ENCODE measurements at places on chromosomes 1 and 21. TPM values are rescaled to one million over a fixed set of nuclear protein-coding genes. Genes with fewer than 3 reads are reported as not detected.

DNA sequence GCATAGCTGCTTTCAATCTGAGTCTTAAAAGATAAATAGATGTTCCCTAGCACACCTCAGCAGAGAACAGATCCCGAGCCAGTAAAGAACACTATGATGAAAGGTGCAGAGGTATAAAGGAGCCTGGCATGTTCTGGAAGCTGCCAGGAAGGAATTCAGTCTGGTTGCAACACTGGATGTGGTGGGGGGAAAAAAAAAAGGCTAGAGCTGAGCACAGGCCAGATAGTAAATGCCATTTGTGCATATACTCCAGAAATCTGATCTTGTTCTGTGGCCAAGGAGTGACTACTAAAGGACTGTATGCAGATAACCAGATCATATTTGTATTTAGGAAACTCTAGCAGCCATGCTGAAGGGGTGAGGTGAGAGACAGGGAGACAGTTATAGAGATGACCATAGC is 240.3 kb downstream of the VAV3 start:
- DNase-seq: no peak
- no peaks in the 10 kb centered on the region for H3K4me1 ChIP-seq
- no peak overlapping the region for H3K27ac ChIP-seq

- H3K4me3 ChIP-seq: no peak overlapping the region
- H3K36me3 ChIP-seq: peaks cover under 1% of the 10 kb centered on the region
- no peaks in the 10 kb centered on the region for H3K27me3 ChIP-seq
Measured at GRCh38 chr1:43267291-43267805, 2.4 kb upstream of the TMEM125 start.

DNA sequence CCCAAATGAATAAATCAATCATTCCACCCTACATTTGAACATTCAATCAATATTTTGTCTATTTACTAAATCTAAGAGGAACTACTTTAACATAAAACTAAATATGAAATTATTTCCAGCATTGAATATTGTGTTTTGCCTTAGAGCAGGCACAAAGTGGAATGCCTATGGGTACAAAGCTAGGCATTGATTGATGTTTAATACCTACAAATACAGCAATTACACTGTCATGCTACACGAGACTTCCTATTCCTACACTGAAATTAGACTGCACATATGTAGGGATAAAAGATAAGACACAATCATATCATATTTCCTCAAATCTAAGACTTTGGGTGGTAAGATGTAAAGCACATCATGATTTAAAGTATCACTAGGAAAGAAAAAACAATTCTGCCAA is 12.9 kb upstream of the ERG start:
- H3K4me1 ChIP-seq: 0 out of 2 replicates have a peak, but pooled peaks cover 2% of the 10 kb centered on the region
- DNase-seq: no peak
- H3K27ac ChIP-seq: no peak overlapping the region
- no peaks in the 10 kb centered on the region for H3K27me3 ChIP-seq
- no peaks in the 10 kb centered on the region for H3K36me3 ChIP-seq

Gene PPIAL4G
- not detected for total RNA-seq

- no peak overlapping the region for H3K27ac ChIP-seq
- DNase-seq: no peak
- H3K27me3 ChIP-seq: no peaks in the 10 kb centered on the region
- H3K36me3 ChIP-seq: peaks cover 33% of the 10 kb centered on the region
- H3K4me3 ChIP-seq: peak overlapping the region; percentile 99
Measured at GRCh38 chr21:32611471-32611997, 643 bp downstream of the CFAP298 start.

Gene CCDC24
- 11.2 TPM for total RNA-seq

Gene DR1
- total RNA-seq: 62.3 TPM

- H3K4me1 ChIP-seq: peaks cover 7% of the 10 kb centered on the region
- no peak for DNase-seq
- H3K4me3 ChIP-seq: peak overlapping the region; percentile 64
- H3K27ac ChIP-seq: no peak overlapping the region
Measured at GRCh38 chr1:71046891-71047634, 553 bp downstream of the PTGER3 start.

Gene IGSF3
- 32.2 TPM for total RNA-seq

- DNase-seq: no peak
- H3K27ac ChIP-seq: no peak overlapping the region
- H3K36me3 ChIP-seq: no peaks in the 10 kb centered on the region
- no peak overlapping the region for H3K4me3 ChIP-seq
- no peaks in the 10 kb centered on the region for H3K27me3 ChIP-seq
- peaks cover 3% of the 10 kb centered on the region for H3K4me1 ChIP-seq
Measured at GRCh38 chr1:3912809-3913685, 13.0 kb upstream of the C1orf174 start.

Gene OR14K1
- not detected for total RNA-seq

- no peaks in the 10 kb centered on the region for H3K27me3 ChIP-seq
- no peak overlapping the region for H3K27ac ChIP-seq
- DNase-seq: no peak
- no peaks in the 10 kb centered on the region for H3K36me3 ChIP-seq
- peaks cover 3% of the 10 kb centered on the region for H3K4me1 ChIP-seq
Measured at GRCh38 chr1:63877816-63878215, 104.0 kb downstream of the ROR1 start.

GRCh38 chr1:33177996-33178540 is 3.8 kb downstream of the TRIM62 start:
- no peaks in the 10 kb centered on the region for H3K27me3 ChIP-seq
- no peak overlapping the region for H3K27ac ChIP-seq
- no peak overlapping the region for H3K4me3 ChIP-seq
- H3K36me3 ChIP-seq: no peaks in the 10 kb centered on the region
- H3K4me1 ChIP-seq: peaks cover 10% of the 10 kb centered on the region

GRCh38 chr1:225299624-225300023 is 128.2 kb downstream of the LBR start:
- no peak for DNase-seq
- H3K27me3 ChIP-seq: no peaks in the 10 kb centered on the region
- no peak overlapping the region for H3K27ac ChIP-seq
- H3K4me3 ChIP-seq: no peak overlapping the region
- H3K36me3 ChIP-seq: no peaks in the 10 kb centered on the region

DNA sequence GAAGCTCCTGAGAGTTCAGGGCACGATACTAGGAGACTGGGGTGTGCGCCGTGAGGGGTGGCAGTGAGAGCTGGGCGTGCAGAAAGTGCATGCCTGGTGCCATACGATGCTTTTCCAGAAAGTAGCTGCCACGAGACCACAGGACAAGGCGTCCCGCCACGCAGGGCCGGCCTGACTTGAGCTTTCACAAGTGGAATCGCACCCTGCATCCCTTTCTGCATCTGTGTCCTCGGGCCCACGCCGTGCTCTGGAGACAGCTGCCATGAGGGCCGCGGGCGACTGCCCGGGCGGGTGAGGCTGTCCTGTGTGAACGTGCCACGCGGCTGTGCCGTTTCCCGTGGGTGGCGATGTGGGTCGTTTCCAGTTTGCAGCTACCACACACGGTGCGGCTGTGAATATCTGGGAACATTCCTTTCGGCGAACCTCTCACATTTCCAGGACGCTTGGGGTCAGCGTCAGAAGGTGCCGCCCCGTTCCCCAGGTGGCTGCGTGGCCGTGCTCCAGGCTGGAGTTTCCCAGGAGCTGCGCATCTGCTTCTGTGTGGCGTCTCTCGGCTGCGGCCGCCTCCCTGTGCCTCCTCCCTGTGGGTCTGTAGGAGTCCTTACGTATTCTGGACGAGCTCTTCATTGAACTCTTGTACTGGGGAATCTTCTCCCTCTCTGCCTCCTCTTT is 1.0 kb upstream of the PERM1 start:
- no peak for DNase-seq
- H3K27ac ChIP-seq: no peak overlapping the region
- H3K27me3 ChIP-seq: peaks cover 25% of the 10 kb centered on the region
- no peaks in the 10 kb centered on the region for H3K4me1 ChIP-seq
- H3K4me3 ChIP-seq: no peak overlapping the region

- H3K4me3 ChIP-seq: no peak overlapping the region
- H3K36me3 ChIP-seq: no peaks in the 10 kb centered on the region
- no peaks in the 10 kb centered on the region for H3K27me3 ChIP-seq
- H3K4me1 ChIP-seq: no peaks in the 10 kb centered on the region
- H3K27ac ChIP-seq: no peak overlapping the region
- no peak for DNase-seq
Measured at GRCh38 chr1:168903237-168903830, 174.3 kb upstream of the DPT start.

Gene BARHL2
- total RNA-seq: 0.15 TPM

Gene NBPF26
- 4.7 TPM for total RNA-seq

Gene LRRC39
- 0.39 TPM for total RNA-seq

- H3K36me3 ChIP-seq: no peaks in the 10 kb centered on the region
- DNase-seq: no peak
- H3K27ac ChIP-seq: no peak overlapping the region
- H3K4me1 ChIP-seq: no peaks in the 10 kb centered on the region
- no peaks in the 10 kb centered on the region for H3K27me3 ChIP-seq
Measured at GRCh38 chr1:30479575-30479974, 243.8 kb downstream of the MATN1 start.

Gene SYPL2
- total RNA-seq: 1.5 TPM

GRCh38 chr1:64490213-64490818 is 20.4 kb downstream of the CACHD1 start:
- no peak for DNase-seq
- H3K36me3 ChIP-seq: no peaks in the 10 kb centered on the region
- H3K27ac ChIP-seq: no peak overlapping the region

Gene TNN
- total RNA-seq: 0.31 TPM

DNA sequence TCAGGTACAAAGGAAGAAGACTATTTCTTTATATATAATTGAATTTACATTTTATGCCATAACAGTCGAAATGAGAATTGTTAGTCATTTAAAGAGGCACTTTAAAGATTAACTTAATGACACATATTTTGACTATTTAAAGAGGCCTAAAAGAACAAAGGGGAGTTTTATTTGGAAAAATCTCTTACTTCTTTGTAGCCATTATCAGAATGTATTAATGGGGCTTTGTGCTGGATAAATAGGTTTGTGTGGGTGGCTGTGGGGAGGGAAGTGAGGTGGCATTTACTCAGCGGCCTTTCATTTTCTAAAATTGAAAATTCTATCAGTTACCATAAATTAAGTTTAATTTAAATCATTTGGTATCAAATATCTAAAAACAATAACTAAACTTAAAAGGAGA is 462.2 kb upstream of the CXADR start:
- H3K4me3 ChIP-seq: no peak overlapping the region
- H3K4me1 ChIP-seq: peaks cover 3% of the 10 kb centered on the region
- no peak overlapping the region for H3K27ac ChIP-seq
- H3K27me3 ChIP-seq: no peaks in the 10 kb centered on the region
- no peak for DNase-seq
- H3K36me3 ChIP-seq: no peaks in the 10 kb centered on the region

Gene RIPK4
- total RNA-seq: 4.5 TPM

DNA sequence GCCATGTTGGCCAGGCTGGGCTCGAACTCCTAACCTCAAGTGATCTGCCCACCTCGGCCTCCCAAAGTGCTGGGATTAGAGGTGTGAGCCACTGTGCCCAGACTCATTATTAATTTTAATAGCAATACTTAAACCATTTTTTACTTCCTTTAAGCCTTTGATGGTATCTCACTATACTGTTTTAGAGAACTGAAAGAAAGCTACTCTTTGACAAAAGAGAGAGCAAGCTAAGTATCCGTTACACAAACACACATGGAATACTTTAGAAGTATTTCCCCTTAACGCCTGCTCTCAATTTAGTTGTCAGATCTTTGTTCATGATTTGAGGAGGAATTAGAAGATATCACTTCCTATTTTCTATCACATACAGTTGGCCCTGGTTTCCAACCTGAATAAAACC is 189.4 kb downstream of the COP1 start:
- H3K27me3 ChIP-seq: no peaks in the 10 kb centered on the region
- no peak for DNase-seq
- H3K4me3 ChIP-seq: no peak overlapping the region
- no peaks in the 10 kb centered on the region for H3K36me3 ChIP-seq
- H3K27ac ChIP-seq: no peak overlapping the region
